ENCODE measurements at places on chromosomes 5 and 9. TPM values are rescaled to one million over a fixed set of nuclear protein-coding genes. Genes with fewer than 3 reads are reported as not detected.

GRCh38 chr9:111980398-111980797 lies 83.8 kb downstream of the UGCG start:
- DNase-seq = no peak

DNA sequence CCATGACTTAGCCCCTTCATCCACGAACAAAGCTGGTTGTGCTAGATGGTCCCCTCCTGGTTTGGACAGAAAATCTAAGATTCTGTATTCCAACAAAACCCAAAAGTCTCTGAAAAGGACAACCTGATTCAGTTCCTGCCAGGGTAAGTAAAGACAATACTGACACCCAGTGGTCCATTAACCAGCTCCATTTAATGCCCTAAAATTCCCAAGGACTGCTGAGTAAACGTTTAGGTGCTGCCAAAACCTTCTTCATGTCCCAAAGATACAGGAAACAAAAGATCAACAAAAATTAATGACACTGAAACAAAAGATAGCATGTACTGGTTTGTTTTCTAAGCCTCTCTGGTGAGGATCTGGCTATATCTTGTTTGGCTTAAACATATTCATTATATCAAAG lies 25.3 kb upstream of the PPP1R2B start:
- DNase-seq = no peak

GRCh38 chr5:104512063-104512825 lies 949.7 kb upstream of the NUDT12 start:
- no peak for DNase-seq

DNA sequence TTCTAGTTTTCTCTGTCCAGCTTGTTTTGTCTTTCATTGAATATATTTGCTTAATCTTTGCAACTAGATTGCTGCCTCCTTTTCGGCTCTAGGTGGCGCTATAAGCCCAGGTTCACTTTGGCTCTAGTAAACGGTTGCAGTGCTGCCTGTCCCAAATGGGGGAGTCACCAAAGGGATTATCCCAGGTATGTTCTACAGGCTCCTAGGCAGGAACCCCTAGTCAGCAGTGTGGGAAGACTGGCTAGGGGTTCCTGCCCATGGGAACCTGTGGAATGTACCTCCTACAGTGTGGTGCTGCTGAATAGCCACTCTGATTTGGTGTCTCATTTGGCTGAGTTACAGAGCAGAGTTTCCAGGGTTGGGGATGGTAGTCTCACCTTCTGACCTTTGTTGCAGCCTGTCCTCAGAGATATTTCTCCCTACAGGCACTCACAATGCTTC lies 85.2 kb downstream of the ARSB start:
- no peak for DNase-seq

- DNase-seq = no peak
These were observed 271.0 kb upstream of the HAPLN1 start for GRCh38 chr5:83991566-83992224.

- DNase-seq = no peak
These were observed 26.2 kb downstream of the SHB start for GRCh38 chr9:38042626-38043357.

DNA sequence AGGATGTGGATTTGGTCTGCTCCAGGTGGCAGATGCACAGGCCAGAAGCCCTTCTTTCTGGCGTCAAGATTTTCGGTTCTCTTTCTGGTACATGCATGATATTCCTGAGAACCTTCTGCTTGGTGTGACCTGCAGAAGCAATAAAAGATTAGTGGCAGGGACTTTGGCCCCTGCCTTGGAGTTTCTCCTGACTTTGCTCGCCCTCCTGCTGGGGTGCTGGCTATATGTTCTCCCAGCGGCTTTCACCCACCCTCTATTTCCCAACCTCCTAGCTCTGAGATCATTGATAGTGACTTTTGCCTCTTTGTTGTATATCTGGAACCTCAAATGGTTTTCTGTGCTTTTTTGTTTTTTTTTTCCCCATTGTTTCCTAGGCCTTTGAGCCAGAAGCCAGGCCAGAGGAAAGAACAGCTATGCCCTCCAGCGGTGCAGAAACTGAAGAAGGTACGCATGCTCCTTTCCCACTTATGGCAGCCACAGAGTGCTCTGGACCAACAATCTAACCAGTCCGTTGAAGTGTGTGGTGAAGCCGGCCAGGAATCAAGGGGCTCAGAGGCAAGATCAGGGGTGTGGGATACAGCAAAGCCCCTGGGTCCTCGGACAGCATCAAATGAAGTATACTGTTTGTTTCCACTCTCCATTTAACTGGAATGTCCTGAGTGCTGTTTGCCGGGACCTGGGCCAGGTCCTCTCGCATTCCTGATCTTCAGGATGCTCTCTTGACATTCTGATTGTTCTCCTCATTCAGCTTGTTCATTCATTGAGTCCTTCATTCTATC lies 154.5 kb downstream of the ARHGEF28 start:
- no peak for DNase-seq

GRCh38 chr9:131167146-131167692 lies 41.8 kb downstream of the NUP214 start:
- no peak for DNase-seq

DNA sequence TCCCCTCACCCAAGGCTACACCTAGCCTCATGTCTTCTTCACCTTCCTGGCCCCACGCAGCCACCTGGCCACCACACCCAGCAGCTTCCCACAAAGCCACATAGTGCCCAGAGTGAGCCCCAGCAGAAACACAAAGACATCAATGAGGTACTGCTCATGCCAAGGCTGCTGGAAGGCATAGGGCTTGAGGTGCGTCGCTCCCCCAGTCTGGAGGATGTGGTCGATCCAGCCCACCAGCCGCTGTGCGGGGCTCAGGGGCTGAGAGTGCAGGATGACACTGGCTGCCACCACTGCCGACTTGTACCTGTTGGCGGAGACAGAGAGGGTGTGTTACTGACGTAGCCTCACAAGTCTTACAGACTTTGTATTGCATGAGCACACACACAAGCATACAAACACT lies 15.8 kb upstream of the CAPSL start:
- DNase-seq = no peak

- DNase-seq = no peak
These were observed 123.9 kb upstream of the PUM3 start for GRCh38 chr9:2967766-2968165.

GRCh38 chr5:178564397-178564796 lies 25.8 kb downstream of the COL23A1 start:
- DNase-seq = no peak

DNA sequence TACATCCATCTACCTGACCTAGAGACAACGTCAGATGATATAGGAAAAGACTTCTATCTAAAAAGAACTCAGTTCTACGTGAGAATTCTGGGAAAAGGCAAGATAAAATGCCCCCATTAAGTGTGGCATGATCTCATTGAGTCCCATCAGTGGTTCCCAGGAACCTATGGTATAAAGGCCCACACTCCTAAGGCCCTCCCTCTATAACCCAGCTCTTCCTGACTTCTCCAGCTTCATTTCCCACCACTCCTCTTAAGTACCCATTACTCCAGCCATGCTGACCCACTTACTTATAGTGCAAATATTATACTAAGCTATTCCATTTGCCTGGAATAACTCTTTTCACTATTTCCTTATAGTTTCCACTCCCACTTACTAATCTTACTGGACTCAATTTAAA lies 95.4 kb upstream of the NR5A1 start:
- no peak for DNase-seq

DNA sequence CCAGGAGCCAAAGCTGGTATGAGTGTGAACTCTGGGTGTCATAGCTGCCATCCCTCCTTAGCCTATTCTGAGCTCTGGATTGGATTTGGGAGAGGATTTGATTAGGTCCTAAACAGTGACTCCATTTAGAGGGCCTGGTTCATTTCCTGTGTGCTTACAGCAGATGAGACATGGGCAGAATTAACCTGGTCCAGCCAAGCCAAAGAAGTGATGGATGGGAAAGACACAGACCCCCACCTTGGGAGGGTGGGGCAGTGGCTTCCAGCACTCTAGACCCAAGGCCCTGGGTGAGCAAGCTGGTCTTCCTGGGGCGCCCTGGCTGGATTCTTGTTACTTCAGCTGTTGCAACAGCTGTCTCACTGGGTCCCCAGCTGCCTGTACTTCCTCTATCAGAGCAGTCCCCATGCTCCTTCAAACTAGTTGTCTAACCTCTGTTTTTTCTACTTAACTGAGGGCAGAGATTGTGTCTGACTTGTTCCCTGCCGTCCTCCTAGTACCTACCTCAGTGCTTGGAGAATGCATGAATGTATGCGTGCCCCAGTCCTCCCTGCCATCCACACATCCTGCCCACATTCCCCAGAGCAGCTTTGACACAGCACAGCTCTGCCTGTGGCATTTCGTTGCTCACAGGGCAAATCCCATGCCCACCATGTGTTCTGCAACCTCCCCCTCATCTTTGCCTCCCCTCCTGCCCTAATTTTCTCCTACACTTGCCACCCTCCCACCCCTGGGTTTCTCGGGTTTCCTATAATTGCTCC lies 115.9 kb downstream of the RGS3 start:
- no peak for DNase-seq

DNA sequence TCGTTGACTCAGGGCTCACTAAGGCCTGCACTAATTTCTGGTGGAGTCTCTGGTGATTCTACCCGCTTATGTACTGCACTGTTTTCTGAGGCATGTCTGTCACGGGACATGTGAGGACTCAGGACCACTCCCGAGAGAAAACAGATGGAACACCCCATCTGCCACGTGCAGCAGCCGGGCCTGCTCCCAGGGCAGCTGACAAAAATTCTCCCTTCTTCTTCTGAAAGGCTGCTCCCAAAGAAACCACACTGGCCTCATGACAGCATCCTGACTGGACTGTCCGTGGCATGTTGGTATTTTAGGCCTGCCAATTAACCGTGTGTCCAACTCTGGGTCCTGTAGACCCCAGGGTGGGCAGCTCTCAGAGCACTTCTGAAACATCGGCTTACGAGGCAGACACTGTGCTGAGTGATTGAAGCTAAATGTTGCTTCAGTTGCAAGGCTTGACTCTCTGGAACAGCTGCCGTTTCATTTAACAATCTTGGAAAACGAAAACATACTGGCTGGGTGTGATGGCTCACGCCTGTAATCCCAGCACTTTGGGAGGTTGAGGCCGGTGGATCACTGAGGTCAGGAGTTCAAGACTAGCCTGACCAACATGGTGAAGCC lies 39.0 kb downstream of the FAM240B start:
- no peak for DNase-seq

- no peak for DNase-seq
These were observed 18.3 kb upstream of the PHYHD1 start for GRCh38 chr9:128902351-128903078.

DNA sequence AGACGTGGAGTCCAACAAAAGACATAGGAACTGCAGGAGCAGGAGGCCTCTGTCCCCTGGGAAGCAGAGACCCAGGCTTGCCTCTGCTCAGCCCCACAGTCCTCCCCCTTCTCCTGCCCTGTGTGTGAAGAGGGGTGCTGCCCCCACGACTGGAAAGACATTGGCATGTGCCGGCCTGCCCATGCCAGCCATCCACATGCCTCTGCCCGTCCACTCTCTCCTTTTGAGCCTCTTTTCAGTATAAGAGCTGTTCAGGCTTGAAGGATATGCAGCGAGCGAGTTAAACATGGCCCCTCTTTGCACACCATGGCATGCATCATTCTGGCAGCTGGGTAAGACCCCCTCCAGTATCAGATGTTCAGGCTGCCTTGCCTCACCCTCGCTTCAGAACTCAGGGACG lies 159.7 kb upstream of the OTULINL start:
- DNase-seq = no peak

DNA sequence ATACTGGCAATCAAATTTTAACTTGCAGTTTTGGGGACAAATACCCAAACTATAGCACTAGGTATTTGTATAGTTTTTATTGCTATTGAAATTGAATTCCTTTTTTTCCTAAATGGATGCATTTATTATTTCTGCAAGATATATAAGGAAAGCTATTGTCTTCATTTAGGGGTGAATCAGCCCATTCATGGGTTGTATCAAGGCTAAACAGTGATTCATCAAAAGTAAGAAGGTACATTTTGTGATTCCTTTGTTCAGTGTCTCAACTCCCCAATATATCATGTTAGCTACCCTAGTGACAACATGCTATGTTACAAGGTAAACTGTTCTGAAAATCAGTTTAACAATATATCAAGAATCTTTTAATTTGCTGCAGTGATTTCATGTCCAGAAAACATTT lies 185.7 kb downstream of the PLK2 start:
- no peak for DNase-seq

DNA sequence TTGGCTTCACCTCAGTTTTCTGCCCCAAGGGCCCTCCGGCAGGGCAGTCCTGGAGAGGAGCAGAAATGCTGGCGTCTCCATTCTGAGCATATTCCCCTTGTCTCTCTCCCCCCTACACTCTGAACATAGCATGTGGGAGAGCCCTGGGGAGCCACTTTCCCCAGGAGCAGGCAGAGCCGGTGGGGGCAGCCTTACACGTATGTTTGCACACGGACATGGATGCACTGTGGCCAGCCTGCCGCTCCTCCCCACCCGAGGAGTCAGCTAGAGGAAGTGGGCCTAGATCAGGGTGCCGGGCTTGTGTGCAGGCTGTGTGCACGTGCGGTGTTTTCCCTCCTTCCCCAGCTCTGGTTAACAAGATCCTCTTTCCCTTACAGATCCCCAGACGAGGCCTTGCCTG lies 25.4 kb upstream of the POMT1 start:
- no peak for DNase-seq

DNA sequence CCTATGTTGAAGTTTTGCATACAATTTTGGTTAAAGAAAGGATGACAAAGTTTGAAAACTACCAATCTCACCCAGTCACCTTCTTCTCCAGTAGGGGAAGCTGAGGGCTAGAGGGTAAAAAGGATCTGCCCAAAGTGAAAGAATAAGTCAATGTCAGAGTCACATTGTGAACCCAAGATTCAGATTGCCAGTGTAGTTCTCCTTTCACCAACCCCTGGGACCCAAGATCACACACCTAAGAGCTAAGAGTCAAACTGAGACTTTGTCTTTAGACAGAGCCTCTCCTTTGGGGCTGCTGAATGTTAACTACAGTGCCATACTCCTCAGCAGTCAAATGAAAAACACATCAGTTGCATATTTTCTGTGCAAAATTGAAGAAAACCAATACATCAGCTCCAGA lies 210.6 kb downstream of the ATP10B start:
- DNase-seq = no peak

GRCh38 chr5:56575821-56576220 lies 239.5 kb upstream of the MAP3K1 start:
- no peak for DNase-seq

DNA sequence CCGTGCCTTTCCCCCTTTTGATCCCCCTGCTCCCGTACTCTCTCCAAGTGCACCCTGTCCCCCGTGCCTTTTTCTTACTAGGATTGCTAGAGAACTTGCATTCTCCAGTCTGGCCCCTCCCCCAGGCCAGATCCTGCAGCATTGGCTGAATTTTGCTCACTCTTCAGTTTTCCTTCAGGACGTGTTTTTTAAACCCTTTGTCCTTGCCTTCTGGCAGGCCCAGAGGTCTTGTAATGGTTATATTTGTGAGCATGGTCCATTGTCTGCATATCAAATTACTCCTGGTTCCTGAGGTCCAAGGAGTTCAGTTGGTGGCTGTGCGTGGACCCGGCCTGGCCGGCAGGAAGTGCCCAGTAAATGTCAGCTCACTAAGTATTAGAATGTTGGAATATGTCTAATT lies 606 bp downstream of the TBC1D13 start:
- DNase-seq = no peak

STK32A gene
- total RNA-seq = 5.3 TPM

IL5 gene
- not detected for total RNA-seq

SLC25A2 gene
- not detected for total RNA-seq

MAP3K1 gene
- 22.1 TPM for total RNA-seq

FGF1 gene
- total RNA-seq = 6.9 TPM

CCIN gene
- not detected for total RNA-seq

CD14 gene
- 15.4 TPM for total RNA-seq

PCDHB9 gene
- total RNA-seq = 6.1 TPM

C5orf58 gene
- not detected for total RNA-seq

All from occipital lobe (tissue), 3 donors.